Thymus (tissue), 14 donors: ENCODE measurements at places on chromosomes 3 and 15. TPM values are rescaled to one million over a fixed set of nuclear protein-coding genes. Genes with fewer than 3 reads are reported as not detected.

Gene CCDC32
- polyA plus RNA-seq, result 39.2 TPM

DNA sequence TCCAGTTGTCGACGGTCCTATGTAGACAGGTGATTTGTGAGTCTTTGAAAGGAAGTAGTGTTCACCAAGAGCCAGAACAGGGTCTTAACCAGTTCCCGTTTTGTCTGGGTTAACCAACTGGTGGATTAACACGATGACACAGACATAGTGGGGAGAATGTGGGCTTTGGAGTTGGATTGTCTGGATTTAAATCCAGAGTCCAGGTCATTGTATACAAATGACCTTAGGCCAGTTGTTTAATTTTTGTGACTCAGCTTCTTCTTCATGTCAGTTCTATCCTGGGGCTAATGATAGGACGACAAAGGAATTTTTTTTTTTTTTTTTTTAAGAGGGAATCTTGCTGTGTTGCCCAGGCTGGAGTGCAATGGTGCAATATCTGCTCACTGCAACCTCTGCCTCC, 126.7 kb downstream of the LPP start:
- H3K36me3 ChIP-seq, result no peaks in the 10 kb centered on the region
- no peak overlapping the region for H3K4me3 ChIP-seq
- H3K4me1 ChIP-seq, result peaks cover 2% of the 10 kb centered on the region

DNA sequence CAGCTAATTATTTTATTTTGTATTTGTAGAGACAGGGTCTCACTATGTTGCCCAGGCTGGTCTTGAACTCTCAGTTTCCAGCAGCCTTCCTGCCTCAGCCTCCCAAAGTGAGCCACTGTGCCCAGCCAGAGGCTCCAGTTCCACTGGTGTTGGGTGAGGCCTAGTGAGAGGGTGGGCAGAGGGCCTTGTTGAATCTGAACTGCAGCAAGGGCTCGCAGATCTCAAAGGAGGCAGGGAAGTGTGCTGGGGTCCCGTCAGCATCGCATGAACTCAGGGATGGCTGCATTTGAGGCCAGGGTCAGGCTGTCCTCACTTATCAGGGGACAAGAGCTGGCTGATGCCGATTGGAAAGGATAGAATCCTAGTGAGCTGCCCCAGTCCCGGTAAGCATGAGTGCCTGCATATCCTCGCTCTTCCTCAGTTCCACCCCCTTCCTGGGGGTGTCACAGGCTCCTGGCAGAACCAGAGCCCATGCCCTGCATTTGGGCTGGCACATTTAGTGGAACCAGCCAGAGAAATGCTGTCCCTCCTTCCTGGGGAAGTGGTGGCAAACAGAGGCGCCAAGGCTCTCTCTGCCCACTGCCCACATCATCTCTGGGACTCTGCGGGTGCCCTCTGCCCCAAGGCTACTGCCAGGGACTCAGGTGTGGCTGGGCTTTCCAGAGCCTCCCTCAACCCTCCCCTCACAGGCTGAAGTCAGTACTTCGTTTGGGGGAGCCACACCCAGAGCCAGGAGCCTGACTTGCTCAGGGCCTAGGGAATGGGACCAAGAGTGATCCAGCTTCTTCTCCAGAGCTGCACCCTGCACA, 24.1 kb downstream of the ALS2CL start:
- H3K27me3 ChIP-seq, result no peaks in the 10 kb centered on the region
- no peak overlapping the region for H3K27ac ChIP-seq
- H3K4me3 ChIP-seq, result no peak overlapping the region
- no peaks in the 10 kb centered on the region for H3K36me3 ChIP-seq
- no peaks in the 10 kb centered on the region for H3K4me1 ChIP-seq

DNA sequence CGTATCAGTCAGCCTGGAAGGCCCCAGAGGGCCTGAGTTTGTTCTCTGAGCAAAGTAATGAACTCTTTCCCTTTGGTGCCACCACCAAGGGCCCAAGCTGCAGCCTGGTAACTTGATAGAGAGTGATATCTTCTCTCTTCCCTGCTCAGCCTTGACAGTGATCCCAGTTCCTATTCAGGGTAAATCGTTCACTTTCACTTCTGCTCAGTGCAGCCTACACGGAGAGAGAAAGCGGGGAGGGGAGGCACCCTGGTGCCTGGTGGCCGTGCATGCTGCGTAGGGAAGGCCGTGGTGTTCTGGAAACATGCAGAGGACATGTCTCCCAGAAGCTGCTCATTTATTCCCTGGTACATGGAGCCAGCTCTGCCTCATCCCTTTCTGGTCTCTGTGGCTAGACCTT, 54.9 kb downstream of the KIF9 start:
- H3K4me3 ChIP-seq, result no peak overlapping the region
- H3K36me3 ChIP-seq, result no peaks in the 10 kb centered on the region
- no peak for DNase-seq
- H3K27me3 ChIP-seq, result no peaks in the 10 kb centered on the region
- peaks cover 6% of the 10 kb centered on the region for H3K4me1 ChIP-seq
- no peak overlapping the region for H3K27ac ChIP-seq

GRCh38 chr15:48940508-48940907, 23.2 kb downstream of the SHC4 start:
- H3K4me3 ChIP-seq, result no peak overlapping the region
- no peaks in the 10 kb centered on the region for H3K4me1 ChIP-seq
- H3K27ac ChIP-seq, result no peak overlapping the region
- no peaks in the 10 kb centered on the region for H3K27me3 ChIP-seq
- H3K36me3 ChIP-seq, result no peaks in the 10 kb centered on the region
- no peak for DNase-seq

GRCh38 chr3:15092686-15093085, 6.3 kb downstream of the RBSN start:
- DNase-seq, result no peak
- H3K4me1 ChIP-seq, result peaks cover 12% of the 10 kb centered on the region
- no peaks in the 10 kb centered on the region for H3K27me3 ChIP-seq
- peaks cover 36% of the 10 kb centered on the region for H3K36me3 ChIP-seq

GRCh38 chr15:78044407-78045155, 32.9 kb downstream of the TBC1D2B start:
- H3K27me3 ChIP-seq, result no peaks in the 10 kb centered on the region
- peaks cover 23% of the 10 kb centered on the region for H3K36me3 ChIP-seq
- peaks cover 48% of the 10 kb centered on the region for H3K4me1 ChIP-seq
- H3K27ac ChIP-seq, result peak overlapping the region; percentile 70

DNA sequence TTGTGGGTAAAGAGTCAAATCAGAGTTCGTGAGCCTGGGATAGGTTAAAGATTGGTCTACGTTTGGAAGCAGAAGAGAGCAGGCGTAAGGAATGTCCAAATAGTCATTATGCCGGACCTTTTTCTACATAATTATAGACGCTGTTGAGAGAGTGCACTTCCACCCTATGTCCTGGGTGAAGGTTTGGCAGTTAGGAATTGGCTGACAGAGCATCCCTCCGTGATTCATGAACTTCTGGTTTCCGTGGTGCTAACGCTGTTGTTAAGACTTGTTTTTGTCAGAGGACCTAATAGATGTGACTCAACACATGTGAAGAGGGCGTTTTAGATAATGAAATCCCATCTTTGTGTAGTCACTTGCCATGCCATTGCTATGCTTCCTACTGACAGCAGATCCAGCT, 1.1 kb downstream of the EAF1 start:
- H3K36me3 ChIP-seq, result peaks cover 38% of the 10 kb centered on the region
- no peak for DNase-seq
- peak overlapping the region; percentile 31 for H3K27ac ChIP-seq
- H3K4me1 ChIP-seq, result peaks cover 21% of the 10 kb centered on the region

Gene HIGD2B
- 0.02 TPM for polyA plus RNA-seq

Gene CACNA1D
- polyA plus RNA-seq, result 0.57 TPM

DNA sequence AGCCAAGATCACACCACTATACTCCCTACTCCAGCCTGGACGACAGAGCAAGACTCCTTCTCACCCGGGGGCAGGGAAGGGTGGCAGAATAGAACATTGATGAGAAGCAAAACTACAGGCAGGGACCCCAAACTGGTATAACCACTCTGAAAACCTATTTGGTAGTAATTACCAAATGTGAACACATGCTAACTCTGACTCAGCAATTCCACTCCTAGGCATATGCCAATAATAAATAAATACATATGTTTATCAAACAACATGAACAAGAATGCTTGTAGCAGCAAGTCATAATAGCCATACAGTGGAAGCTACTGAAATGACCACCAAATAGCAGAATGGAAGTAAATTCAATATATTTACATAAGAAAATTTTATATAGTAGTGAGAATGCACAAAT, 31.0 kb upstream of the USP50 start:
- peaks cover 39% of the 10 kb centered on the region for H3K36me3 ChIP-seq
- no peaks in the 10 kb centered on the region for H3K27me3 ChIP-seq
- H3K4me3 ChIP-seq, result no peak overlapping the region
- DNase-seq, result no peak
- no peak overlapping the region for H3K27ac ChIP-seq
- no peaks in the 10 kb centered on the region for H3K4me1 ChIP-seq

DNA sequence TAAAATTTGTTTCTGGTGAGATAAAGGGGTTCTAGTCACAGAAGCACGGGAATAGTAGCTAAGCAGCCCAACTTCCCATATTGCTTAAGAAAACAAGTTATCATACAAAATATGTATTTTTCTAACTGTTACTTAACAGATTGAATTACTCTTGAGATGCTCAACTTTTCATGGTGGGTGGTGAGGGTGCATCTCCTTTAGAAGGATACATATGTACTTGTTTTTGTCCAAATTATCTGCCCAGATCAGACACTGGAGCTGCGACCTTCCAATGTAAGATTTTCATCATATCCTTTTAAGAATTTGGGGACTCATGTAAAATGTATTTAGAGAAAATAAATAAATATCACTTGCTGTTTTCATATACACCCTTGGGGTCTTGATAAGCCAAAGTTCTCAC, 252.2 kb upstream of the SOX2 start:
- no peak for DNase-seq
- H3K27ac ChIP-seq, result no peak overlapping the region
- no peaks in the 10 kb centered on the region for H3K27me3 ChIP-seq
- no peaks in the 10 kb centered on the region for H3K36me3 ChIP-seq
- H3K4me3 ChIP-seq, result no peak overlapping the region

Gene SPINT1
- 33.8 TPM for polyA plus RNA-seq

Gene TIMMDC1
- polyA plus RNA-seq, result 133 TPM

Gene ALDH1A2
- polyA plus RNA-seq, result 1.8 TPM

Gene IQCH
- 0.91 TPM for polyA plus RNA-seq

DNA sequence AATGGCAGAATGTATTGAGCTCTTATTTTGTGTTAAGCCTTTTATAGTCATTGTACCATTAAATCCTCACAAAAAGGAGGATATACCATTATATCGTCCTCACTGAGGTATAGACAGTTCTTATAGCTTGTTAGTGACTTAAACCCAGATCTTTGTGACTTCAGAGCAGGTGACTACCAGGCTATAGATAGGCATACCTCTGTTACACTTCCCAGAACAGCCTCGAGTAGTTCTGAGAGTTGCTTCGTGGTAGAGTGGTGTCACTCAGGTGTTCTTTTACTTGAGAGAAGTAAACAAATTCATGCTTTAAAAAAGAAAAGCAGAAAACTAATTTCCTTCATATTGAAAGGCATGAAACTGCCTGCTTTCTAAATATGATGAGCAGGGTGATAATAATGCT, 59.9 kb downstream of the SEC22A start:
- no peak overlapping the region for H3K27ac ChIP-seq
- no peak for DNase-seq
- H3K4me1 ChIP-seq, result no peaks in the 10 kb centered on the region
- H3K36me3 ChIP-seq, result peaks cover 3% of the 10 kb centered on the region
- H3K27me3 ChIP-seq, result no peaks in the 10 kb centered on the region
- no peak overlapping the region for H3K4me3 ChIP-seq

- no peak for DNase-seq
- H3K36me3 ChIP-seq, result no peaks in the 10 kb centered on the region
- no peaks in the 10 kb centered on the region for H3K4me1 ChIP-seq
- H3K27me3 ChIP-seq, result no peaks in the 10 kb centered on the region
- no peak overlapping the region for H3K4me3 ChIP-seq
- no peak overlapping the region for H3K27ac ChIP-seq
Observed at GRCh38 chr3:8658306-8659212, 14.0 kb upstream of the SSUH2 start.

Gene TLR9
- polyA plus RNA-seq, result 0.59 TPM

Gene GOLGA8N
- 13.8 TPM for polyA plus RNA-seq

GRCh38 chr3:63309768-63310167, 31.7 kb downstream of the SYNPR start:
- H3K27me3 ChIP-seq, result no peaks in the 10 kb centered on the region
- no peak for DNase-seq
- no peak overlapping the region for H3K27ac ChIP-seq
- no peaks in the 10 kb centered on the region for H3K4me1 ChIP-seq
- no peak overlapping the region for H3K4me3 ChIP-seq

DNA sequence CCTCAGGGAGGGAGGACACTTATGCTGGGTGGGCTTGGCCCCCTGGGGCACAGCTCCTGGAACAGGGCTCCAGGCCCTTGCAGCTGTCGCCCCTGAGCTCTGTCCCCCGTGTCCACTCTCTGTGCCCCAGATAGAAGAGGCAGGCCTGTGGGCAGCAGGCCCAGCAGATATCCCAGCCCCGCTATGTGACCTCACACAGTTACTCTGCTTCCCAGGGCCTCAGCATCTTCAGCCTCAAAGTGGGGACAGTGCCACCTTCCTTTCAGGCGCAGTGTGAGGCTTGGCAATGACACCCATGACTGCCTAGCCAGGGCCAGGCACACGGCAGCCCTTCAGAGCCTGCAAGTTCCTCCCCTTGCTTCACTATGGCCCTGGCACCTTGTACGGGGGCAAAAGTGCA, 98.4 kb downstream of the IQSEC1 start:
- no peak overlapping the region for H3K4me3 ChIP-seq
- no peak for DNase-seq
- no peaks in the 10 kb centered on the region for H3K27me3 ChIP-seq
- peaks cover 8% of the 10 kb centered on the region for H3K4me1 ChIP-seq
- no peaks in the 10 kb centered on the region for H3K36me3 ChIP-seq

DNA sequence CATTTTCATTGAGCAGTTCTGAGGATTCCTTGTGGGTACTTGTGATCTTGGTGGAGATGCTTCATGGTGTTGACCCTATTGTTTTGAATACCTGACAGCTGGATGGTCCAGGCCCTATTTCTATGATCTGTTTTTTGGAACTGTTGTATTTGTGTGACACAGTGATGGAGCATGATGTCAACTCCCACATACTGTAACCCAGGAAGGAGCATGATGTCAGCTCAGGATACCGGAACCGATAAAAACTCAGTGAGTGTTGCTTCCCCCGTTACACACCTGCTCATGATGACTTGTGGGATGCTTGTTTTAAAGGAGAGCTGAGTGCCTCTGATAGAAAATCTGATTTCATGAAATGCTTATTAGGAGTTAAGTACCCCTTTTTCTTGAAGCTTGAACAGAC, 45.1 kb downstream of the ZBTB38 start:
- no peaks in the 10 kb centered on the region for H3K36me3 ChIP-seq
- no peak overlapping the region for H3K27ac ChIP-seq
- H3K4me3 ChIP-seq, result no peak overlapping the region
- peaks cover 4% of the 10 kb centered on the region for H3K4me1 ChIP-seq
- H3K27me3 ChIP-seq, result no peaks in the 10 kb centered on the region
